ENCODE measurements at places on chromosomes 6 and 20.

GRCh38 chr6:89776583-89777233 is 42.9 kb downstream of the MDN1 start:
- no peak for DNase-seq

DNA sequence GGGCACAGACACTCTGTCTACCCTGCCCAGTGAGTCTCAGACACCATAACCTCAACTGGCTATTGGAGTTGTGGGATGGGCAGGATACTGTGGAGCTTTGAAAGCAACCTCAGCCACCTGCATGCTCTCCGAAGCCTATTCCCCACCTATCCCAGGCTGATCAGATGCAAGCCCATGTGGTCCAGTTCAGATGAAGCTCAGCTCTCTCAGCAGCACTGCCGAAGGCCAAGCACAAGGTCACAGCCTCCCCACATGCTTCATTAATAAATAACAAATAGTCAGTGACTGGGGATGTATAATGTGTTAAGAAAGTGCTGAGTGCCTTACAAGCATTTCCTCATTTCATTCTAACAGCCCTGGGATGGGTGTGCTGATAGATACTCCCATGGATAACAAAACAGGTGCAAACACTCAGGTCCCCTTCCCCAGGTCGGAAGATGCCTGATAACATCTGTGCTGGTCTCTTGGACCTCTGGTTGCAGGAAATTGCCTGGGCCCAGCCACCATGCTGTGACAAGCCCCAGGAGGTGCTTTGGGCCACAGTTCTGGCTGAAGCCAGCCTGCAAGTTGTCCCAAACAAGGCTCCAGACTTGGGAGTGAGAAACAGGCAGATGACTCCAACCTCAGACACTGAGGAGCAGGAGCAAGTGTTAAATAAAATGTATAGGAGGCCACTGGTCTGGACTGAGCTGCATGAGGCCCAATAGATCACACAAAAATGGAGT is 3.7 kb downstream of the ACSS1 start:
- DNase-seq = peak; percentile 10

- no peak for DNase-seq
These were observed 92.1 kb downstream of the POPDC3 start for GRCh38 chr6:105087571-105088211.

- DNase-seq = no peak
These were observed 9.3 kb upstream of the ZFP64 start for GRCh38 chr20:52200870-52201269.

- DNase-seq = no peak
These were observed 69.6 kb downstream of the POPDC3 start for GRCh38 chr6:105109955-105110895.

DNA sequence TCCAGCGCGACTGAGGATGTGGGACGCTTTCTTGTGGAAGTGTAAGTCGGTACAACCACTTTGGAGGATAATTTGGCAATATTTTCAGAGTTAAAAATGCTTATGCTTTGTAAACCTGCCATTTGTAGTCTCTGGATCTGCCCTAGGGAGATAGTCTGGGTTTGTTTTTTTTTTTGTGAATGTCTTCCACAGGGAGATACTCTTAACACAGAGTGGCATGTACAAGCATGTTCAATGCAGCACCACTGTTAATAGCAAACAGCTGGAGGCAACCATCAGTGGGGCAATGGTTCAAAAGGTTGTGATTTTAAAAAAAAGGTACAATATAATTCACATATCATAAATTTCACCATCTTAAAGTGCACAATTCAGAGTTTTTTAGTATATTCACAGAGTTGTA is 22.4 kb downstream of the SLC9A8 start:
- DNase-seq = no peak

- no peak for DNase-seq
These were observed 8.6 kb downstream of the SULF2 start for GRCh38 chr20:47776639-47777038.

- DNase-seq = no peak
These were observed 105.5 kb downstream of the IPCEF1 start for GRCh38 chr6:154251116-154251515.

GRCh38 chr20:47719625-47720024 is 65.7 kb downstream of the SULF2 start:
- DNase-seq = no peak

DNA sequence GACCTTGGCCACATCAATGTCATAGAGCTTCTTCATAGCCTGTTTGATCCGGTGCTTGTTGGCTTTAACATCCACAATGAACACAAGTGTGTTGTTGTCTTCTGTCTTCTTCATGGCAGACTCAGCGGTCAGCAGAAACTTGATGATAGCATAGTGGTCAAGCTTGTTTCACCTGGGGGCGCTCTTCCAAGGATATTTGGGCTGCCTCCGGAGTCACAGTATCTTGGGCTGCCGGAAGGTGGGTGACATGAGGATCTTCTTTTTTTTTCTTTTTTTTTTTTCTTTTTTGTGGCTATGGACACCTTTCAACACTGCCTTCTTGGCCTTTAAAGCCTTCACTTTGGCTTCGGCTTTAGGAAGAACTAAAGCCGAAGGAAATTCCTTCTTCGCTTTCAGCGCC is 244.6 kb downstream of the GJA1 start:
- no peak for DNase-seq

GRCh38 chr20:14498772-14499171 is 161.4 kb upstream of the FLRT3 start:
- no peak for DNase-seq

DNA sequence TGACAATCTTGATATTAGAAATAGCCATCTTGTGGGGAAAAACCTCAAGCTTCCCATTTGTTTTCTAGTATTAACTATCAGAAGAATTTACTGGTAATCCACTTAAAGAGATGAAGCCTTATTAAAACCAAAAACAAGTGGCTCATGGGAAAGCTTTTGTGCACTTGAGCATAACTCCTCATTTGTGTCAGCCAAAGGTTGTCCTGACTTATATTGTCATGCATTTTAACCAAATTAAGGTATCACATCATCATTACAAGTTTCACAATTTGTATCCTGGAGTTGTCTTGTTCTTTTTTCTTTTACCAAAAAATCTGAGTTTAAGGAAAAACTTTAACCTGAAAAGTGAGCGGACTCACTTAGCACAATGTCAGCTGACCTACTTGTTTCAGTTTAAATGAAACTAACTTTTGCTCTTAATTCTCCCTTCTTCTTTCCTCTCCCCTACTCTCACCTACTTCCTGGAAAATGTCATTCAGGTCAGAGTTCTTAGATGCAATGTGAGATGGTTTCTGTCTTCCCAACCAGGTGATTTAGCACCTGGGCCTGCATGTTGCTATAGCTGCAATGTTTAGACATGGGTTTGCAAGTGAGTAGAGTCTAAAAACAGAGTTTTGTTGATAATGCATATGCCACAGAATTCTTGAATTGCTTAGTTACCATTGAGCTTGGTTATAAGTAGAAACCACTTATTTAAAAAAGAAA is 82.8 kb downstream of the TNFAIP3 start:
- DNase-seq = no peak

DNA sequence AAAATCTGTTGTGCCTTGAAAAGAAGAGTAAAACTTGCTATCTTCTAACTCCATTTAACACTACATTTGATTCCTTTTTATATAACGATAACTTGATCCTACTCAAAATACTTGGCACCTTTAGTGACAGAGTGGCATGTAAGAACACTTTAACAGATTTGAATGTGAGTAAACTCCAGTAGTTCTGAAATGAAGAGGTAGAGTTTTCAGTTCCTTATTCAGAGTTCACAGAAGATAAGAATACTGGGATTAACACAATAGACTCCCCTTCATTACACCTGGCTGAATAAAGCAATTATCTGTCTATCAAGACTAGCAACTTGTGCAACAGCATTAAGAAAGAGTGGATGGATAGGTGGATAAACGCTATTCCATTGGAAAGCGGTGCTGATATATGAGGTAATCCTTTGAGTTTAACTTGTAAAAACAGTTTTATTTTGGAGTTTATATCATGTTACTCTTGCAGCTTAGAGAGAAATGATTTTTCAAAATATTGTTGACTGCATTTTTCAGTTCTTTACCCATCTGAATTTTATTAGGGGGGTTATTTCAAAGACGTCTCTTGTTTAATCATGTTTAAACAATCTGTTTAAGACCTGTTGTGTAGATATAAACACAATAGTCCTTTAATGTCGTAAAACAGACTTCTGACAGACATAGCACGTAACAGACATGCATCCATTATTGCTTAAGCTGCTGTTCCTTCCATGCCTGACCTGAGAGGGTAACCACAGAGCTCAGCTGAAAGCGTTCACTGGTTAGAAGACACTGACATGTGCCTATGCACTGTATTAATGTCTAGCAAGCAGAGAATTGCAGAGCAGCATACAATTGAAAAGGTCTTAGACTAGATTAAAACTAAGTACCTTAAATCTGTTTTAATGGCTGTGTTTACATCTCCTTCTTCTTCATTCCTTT is 102.4 kb upstream of the SUPT3H start:
- DNase-seq = no peak

DNA sequence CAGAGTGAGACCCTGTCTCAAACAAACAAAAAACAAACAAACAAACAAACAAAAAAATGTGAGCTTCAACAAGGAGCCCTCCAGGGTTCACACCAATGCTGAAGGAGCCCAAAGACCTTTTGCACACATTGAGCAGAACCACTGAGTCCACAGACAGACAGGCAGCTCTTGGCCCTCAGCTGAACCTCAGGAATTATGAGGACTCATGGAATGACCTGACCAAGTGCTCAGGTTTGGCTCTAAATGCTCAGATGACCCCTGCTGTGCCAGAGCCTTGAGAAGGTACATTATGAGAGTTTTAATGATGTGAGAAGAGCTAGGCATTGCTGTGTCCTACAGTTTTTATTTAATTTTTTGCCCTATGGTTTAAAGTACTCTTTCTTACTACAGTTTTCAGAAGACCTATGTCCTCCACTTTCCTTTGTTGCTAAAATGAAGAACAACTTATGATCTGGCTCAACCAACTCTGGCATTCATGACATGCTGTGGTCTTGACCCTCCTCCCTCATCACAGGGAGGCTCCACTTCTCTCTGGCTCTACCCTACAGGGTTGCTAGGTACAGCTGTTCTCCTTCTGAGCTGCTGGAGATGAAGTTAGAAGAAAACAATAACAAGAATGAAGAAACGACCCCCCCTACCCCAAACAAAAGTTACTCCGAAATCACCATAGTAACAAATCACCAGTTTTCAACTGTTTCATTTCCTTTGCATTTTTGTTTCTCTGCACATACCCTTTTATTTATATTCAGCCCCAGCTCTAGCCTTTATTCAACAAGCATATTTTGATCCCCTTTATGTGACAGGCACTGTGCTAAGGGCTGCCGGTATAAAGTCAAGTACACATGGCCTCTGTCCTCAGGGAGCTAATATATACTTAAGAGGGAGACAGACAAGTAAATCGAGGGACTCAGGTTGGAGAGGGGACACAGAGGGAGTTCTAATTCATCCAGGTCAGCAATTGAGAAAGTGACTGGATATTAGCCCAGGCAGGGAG is 128.7 kb upstream of the TRAF3IP2 start:
- no peak for DNase-seq

- DNase-seq = peak; percentile 80
These were observed 4.6 kb upstream of the LSM14B start for GRCh38 chr20:62117658-62118057.

GRCh38 chr6:136123468-136123867 is 126.6 kb downstream of the MTFR2 start:
- DNase-seq = no peak

- no peak for DNase-seq
These were observed 46.9 kb downstream of the PRDM1 start for GRCh38 chr6:106133040-106133439.

GRCh38 chr20:61776491-61777075 is 289.1 kb downstream of the TAF4 start:
- no peak for DNase-seq

GRCh38 chr6:139325125-139325524 is 33.3 kb upstream of the TXLNB start:
- DNase-seq = no peak

GRCh38 chr6:116545651-116546050 is at the start of gene TRAPPC3L:
TRAPPC3L (minus strand) TSS chr6:116545684; CDS start chr6:116545514, 170 bp downstream.
- no peak for DNase-seq

GRCh38 chr6:157985378-157986155 is 3.9 kb downstream of the SYNJ2 start:
- DNase-seq = no peak

DNA sequence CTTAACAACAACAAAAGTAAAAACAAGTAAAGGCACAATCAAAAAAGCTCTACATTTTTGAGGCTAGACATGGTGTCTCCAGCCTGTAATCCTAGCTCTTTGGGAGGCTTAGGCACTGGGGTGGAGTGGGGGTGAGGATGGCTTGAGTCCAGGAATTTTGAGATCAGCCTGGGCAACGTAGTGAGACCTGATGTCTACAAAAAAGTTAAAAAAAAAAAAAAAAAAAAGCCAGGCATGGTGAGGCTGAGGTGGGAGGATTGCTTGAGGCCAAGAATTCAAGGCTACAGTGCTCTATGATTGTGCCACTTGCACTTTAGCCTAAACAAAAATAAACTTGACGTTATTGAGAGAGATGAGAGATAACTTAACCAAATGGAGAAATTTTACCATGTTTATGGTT is 60.1 kb downstream of the QKI start:
- DNase-seq = no peak

DNA sequence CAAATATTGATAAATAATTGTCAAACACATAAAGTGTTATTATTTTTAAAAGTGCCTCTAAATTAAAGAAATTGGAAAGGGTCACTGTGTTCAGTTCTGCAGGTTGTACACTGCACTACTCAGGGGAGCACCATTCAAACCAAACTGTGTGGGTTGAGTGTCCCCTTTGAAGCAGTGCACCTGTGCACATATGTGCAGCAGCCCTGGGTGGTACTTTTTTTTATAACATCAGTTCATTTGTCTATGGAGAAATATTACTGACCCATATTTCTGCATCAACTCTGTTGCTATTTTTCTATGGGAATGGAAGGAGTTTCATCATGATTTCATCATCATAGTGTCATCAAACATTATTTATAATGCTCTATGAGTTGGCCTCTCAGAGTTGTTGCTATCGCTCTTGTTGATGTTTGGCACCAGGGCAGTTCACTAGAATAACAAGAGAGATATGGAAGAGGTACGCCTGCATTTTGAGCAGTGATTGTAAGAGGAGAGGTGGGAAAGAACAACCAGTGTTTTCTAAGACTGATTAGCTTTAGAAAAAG is 457.6 kb downstream of the TFAP2A start:
- no peak for DNase-seq

DNA sequence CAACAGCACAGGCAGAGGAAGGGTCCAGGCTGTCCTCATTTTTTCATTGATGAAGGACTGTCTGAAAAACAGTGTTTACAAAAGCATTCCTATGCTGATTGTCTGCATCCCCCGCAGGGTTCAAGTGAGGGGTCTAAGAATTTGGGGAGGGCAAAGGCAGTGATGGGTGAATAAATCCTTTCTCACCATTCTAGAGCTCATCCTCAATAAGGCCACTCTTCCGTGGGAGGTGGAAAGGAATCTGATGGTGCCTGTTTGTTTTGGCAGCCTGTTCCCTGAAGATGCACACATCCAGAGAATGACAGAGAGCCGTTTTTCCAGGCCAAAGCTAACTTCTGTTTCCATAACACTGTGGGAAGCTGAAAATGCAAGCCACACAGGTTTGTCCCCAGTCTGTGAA is 164.5 kb downstream of the MOXD1 start:
- no peak for DNase-seq

DNA sequence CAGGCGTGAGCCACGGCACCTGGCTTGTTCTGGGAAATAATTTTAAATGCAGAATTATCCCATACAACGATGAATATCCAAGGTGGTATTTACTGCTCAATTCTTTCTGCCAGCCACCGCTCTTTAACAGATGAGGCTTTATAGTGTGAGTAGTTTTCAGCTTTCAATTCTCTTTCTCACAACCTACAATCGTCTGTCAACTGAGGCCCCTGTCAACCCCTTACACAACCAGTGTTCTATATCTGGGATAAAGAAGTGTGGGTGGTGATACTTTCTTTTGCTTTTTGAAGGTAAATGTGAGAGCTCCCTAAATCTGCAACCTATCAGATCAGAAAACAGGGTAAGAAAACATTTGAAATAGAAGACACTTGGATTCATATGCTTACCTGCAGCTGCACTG is 22.5 kb downstream of the STAU1 start:
- no peak for DNase-seq

Data from activated naive CD8-positive, alpha-beta T cell treated with anti-CD3 and anti-CD28 coated beads, Interleukin-2, amount 10 ng/mL, durations not matched to agents 7 days and 5 days (primary cell).